GM12864 (cell line): ENCODE measurements at places on chromosomes 5 and 9.

DNA sequence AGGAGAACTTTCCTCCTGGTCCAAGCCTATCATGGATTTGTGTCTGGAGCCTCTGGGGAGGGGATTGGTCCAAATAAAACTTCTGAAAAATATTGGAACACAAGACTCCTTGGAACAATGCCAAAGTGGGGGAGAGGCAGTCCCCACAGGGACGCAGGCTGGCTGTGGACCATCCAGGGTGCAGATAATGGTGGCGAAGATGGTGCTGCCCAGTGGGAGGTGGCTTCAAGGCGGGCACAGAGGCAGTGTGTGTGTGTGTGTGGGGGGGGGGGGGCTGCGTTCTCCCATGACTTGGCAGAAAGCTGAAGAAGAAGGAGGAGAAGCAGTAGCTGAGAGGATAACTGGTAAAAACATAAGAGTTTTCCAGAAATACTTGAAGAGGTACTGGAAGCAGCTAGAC, 186.4 kb downstream of the MELK start:
- no peak for DNase-seq

DNA sequence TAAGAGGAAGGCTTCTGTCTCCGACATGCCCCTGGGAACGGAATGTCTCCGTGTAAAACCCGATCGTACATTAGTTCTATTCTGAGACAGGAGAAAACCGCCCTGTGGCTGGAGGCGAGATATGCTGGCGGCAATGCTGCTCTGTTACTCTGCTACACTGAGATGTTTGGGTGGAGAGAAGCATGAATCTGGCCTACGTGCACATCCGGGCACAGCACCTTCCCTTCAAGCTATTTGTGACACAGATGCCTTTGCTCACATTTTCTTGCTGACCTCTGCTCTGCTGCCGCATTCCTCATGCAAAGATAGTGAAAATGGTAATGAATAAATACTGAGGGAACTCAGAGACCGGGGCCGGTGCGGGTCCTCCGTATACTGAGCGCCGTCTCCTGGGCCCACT, 2.2 kb upstream of the DPP7 start:
- DNase-seq = no peak

DNA sequence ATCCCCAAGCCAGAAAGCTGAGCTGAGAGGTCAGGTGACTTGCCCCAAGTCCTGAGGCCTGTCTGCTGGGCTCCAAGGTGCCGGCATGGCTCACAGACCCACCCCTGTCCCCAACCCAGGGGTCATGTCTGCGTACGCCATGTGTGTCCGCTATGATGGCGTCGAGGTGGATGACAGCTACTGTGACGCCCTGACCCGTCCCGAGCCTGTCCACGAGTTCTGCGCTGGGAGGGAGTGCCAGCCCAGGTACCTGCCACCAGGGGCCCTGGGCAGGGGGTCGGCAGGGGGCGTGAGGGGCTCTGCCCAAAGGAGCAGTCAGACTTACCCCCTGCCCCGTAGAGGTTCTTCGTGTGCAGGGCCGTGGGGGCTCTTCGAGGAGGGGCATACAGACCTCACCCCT, 32.3 kb downstream of the ADAMTSL2 start:
- no peak for DNase-seq

- DNase-seq = no peak
Measured at GRCh38 chr9:70811638-70812037, 309.8 kb downstream of the TRPM3 start.

DNA sequence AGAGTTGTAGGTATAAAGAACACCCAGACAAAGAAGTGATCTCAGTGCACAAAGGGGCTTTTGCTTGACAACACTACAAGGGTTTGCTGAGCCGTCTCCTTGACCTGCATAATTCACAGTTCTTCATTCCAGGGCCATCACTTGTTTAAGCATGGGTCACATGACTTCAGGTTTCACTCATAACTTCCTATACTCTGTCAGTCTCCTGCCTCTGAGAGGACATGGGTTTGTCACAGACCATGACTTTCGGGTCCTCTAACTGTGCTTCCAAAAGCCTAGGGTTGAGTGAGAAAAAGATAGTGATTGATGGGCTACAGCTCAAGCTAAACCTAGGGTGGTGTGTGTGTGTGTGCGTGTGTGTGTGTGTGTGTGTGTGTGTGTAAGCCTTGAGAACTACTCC, 166.4 kb downstream of the CDH6 start:
- no peak for DNase-seq

GRCh38 chr9:123957731-123958130, 27.8 kb upstream of the DENND1A start:
- DNase-seq = no peak

GRCh38 chr9:133632806-133633680, 3.1 kb upstream of the DBH start:
- no peak for DNase-seq

DNA sequence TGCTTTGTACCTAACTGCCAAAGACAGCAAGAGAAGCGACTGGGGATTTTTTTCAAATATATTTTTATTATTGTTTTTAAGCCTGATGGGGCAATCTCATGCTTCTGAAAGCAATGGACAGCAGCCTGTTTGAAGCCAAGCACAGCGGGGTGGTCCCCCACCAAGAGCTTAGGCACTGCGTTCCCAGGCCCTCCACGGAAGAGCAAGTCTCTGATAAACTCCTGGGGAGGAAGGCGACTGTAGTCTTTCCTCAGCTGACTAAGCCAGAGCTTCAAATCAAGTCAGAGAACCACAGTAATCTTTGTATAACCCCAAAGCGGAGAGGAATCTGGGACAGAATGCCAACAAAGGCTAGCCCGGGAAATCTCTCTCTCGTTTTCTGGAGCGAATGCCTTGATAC, 54.4 kb downstream of the ARSB start:
- no peak for DNase-seq

DNA sequence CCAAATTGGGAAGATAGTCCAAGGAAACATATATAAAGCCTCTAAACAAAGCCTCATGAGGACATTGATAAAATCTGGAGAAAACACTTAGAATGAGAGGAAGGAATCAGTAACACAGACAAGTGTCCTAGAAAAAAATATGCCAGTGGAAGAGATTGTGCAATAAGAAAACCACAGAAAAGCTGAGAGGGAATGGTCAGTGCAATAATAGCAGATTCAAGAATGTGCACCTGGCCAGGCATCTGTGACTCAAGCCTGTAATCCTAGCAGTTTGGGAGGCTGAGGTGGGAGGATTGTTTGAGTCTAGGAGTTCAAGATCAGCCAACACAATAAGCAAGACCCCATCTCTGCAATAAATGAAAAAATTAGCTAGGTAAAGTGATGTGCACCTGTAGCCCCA, 691.2 kb upstream of the CDH6 start:
- DNase-seq = no peak

- DNase-seq = no peak
Measured at GRCh38 chr9:131739959-131740648, at the start of gene RAPGEF1. TSS of gene RAPGEF1 (minus strand) at chr9:131740076. CDS start at chr9:131739830, 246 bp downstream.

- DNase-seq = peak; percentile 64
Measured at GRCh38 chr5:89065919-89066318, 182.9 kb upstream of the MEF2C start.

- no peak for DNase-seq
Measured at GRCh38 chr5:143083006-143083405, 312.8 kb downstream of the ARHGAP26 start.

GRCh38 chr9:121770415-121771273, 119.2 kb downstream of the DAB2IP start:
- DNase-seq = no peak

- no peak for DNase-seq
Measured at GRCh38 chr5:180373454-180373853, 20.3 kb upstream of the GFPT2 start.

DNA sequence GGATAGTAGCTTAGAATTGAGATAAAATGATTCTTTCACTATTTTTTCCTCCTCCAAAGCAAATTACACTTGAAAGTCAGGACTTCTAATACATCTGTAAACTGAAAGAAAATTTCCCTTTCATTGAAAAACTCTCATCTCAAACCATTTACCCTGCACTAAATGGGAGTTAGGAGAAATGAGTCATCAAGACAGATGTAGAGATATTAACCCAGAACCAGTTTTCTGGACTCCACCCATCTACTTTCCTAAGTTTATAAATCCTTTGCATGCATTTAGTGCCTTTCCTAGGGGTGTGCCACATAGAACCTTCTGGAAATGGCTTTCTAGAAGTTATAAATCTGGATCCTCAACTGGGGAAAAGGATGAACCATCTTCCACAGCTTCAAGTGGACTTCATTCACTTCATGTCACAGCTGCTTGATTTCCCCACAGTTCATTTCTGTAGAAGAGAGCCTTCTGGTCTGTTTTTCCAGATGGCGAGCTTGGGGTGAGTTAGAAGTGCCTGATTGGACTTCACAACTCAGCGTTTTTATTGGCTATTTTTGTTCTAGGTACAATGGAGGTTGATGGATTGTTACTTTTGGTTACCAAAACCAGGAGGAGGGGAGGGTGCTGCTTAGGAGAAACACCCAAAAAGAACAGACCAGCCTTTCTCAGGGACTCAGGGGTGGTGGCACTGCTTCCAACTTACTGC, 72.5 kb upstream of the GPR151 start:
- no peak for DNase-seq

GRCh38 chr9:121572581-121572980, 72.9 kb upstream of the GGTA1 start:
- no peak for DNase-seq

- DNase-seq = no peak
Measured at GRCh38 chr5:147567917-147568598, 58.2 kb upstream of the DPYSL3 start.

GRCh38 chr9:121902461-121903135, 190.5 kb downstream of the TTLL11 start:
- no peak for DNase-seq

GRCh38 chr9:134619983-134620661, 21.5 kb upstream of the COL5A1 start:
- no peak for DNase-seq

GRCh38 chr5:167049771-167050567, 1241.5 kb upstream of the WWC1 start:
- no peak for DNase-seq

- DNase-seq = no peak
Measured at GRCh38 chr5:132667761-132668705, 5.8 kb upstream of the IL4 start.

- no peak for DNase-seq
Measured at GRCh38 chr9:90802386-90802985, 867 bp downstream of the SYK start.
